ENCODE measurements at places on chromosomes 12 and 14.
A peak's percentile ranks its signal among the peaks of the same experiment; 100 is the strongest.

GRCh38 chr14:101075801-101076413 is 172.4 kb upstream of the RTL1 start:
- peak; percentile 44 for DNase-seq

DNA sequence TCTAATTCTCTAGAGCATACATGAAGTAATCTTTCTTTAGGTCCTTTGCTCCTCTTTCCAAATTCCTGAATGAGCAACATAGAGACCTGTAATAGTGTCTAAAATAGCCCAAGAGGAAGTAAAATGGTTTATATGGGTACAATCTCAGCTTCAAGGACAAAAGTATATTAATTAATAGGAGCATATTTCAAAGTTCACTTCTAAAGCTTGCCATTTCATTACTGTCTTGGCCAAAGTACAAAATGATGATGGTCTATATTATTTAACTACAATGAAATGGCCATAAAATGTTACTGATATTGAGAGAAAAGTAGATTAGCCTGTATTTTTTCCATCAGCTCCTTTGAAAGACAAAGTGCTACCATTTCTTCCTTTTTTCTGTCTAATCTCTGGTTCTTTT is 410.4 kb upstream of the NOVA1 start:
- no peak for DNase-seq

DNA sequence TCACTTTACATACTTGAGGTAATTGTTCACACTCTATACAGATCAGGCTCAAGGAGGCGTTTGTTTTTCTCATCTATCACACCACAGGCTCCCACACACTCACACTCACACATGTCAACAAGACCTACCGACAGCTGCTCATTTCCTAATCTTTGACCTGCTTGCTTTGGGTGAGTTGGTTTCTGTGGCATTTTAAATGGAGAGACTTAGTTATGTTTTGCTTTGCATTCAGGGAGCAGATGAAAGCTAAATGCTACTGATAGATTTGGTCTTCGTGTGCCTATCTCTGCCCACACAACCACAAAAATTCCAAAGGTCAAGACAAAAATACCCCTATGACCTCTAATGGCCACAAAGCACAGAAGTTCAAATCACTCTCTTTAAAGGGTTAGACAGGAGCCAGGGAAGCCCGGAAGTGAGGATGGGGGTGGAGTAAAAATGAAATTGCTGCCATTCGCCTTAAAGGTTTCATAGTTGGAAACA is 203.5 kb upstream of the G2E3 start:
- peak; percentile 74 for DNase-seq

- DNase-seq: peak; percentile 91
These were observed 66.6 kb downstream of the FBXL14 start for GRCh38 chr12:1527789-1528188.
